ENCODE measurements at places on chromosomes 12 and 14.
A peak's percentile ranks its signal among the peaks of the same experiment; 100 is the strongest.

DNA sequence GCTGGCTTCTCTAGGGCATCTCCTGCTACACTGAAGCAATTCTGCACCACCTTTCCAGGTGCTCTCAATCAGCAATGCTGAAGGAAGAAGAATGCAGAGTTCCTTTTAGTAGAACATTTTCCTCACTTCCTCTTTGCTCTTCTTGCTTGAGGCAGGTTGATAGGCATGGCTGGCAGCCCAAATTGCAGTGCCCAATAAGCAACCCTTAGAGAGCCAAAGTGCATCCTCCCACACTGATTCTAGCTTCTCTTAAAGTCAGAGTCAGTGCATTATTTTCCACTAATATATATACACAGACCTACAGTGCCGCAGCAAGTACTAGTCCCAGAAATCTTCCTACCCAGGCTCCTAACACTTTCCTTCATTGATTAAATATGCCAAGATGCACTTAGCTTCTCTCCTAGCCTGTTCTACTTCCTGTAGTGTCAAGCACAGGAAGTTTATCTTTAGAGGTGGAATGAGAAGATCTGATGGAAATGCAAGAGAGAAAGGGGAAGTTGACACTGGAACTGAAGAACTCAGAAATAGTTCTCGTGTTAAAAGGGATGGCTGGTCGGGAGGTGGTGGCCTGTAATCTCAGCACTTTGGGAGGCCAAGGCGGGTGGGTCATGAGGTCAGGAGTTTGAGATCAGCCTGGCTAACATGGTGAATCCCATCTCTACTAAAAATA, 132.7 kb downstream of the SSPN start:
- DNase-seq = no peak

GRCh38 chr14:38254571-38255407, 1.1 kb downstream of the CLEC14A start:
- peak; percentile 19 for DNase-seq

- peak; percentile 61 for DNase-seq
These were observed 145.7 kb downstream of the NUAK1 start for GRCh38 chr12:105992849-105993740.

- DNase-seq = no peak
These were observed 279.4 kb downstream of the TMTC2 start for GRCh38 chr12:82966001-82966559.

GRCh38 chr14:73238941-73239340, 1.6 kb downstream of the PAPLN start:
- DNase-seq = no peak

GRCh38 chr12:76074701-76075336, 9.7 kb downstream of the NAP1L1 start:
- DNase-seq = peak; percentile 24

GRCh38 chr12:113470871-113471618, 626 bp downstream of the LHX5 start:
- no peak for DNase-seq

DNA sequence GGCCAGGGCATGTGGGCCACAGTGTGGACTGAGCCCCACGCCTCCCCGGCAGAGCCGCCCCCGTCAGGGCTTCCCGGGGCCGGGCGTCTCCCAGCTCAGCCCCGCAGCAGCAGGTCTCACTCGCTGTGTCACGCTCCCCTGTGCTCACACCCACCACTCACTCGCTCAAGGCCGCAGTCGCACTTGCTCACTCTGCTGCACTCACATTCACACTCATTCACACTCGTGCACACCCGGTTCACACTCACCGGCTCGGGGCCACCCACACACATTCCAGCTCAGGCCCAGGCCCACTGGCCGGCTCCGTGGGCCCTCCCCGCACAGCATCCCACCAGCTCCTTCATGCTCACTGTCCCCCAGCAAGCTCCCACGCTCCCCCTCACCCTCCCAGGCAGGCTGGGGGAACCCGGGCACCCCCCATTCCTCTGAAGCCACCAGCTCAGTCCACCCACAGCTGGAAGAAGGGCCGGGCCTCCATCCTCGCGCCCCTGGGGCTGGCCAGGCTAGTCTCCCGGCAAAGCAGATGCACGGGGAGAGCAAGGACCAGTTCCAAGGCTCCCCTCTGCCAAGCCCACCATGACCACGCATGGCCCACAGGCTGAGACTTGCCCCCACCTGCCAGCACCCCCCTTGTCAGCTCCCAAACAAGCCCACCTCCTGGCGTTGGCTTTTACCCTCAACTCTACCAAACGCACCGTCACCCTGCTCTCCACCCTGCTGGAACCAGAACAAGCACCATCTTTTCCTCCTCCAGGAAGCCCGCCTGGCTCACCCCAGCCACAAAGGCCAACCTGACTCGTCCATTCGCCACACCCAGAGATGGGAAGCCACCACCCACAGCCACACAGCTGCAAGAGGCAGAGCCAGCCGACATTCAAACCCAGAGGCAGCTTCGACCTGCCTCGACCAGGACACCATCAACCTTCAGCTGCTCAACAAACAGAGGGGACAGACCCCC, 28.0 kb downstream of the NCOR2 start:
- DNase-seq = no peak

DNA sequence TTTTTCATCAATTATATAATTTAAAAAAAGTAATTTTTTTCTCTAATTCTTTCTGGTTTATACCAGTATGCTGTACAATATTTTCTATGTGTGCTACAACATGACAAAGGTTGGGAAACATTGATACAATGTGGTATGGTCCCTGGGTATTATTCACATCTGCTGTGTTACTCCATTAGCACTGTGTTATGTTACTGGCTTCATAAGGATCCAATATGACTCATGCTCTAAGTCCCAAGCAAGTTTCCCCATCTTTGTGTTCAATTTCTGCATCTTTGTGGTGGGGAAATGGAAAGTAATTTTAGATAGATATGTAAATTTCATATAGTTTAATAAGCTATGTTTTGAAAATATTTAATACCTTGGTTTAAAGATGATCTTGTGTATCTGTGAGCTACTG, 35.8 kb downstream of the FBXO33 start:
- DNase-seq = peak; percentile 63

GRCh38 chr12:104407922-104408321, 48.8 kb upstream of the CHST11 start:
- no peak for DNase-seq

GRCh38 chr12:26789731-26790644, 43.0 kb downstream of the ITPR2 start:
- DNase-seq = peak; percentile 90

DNA sequence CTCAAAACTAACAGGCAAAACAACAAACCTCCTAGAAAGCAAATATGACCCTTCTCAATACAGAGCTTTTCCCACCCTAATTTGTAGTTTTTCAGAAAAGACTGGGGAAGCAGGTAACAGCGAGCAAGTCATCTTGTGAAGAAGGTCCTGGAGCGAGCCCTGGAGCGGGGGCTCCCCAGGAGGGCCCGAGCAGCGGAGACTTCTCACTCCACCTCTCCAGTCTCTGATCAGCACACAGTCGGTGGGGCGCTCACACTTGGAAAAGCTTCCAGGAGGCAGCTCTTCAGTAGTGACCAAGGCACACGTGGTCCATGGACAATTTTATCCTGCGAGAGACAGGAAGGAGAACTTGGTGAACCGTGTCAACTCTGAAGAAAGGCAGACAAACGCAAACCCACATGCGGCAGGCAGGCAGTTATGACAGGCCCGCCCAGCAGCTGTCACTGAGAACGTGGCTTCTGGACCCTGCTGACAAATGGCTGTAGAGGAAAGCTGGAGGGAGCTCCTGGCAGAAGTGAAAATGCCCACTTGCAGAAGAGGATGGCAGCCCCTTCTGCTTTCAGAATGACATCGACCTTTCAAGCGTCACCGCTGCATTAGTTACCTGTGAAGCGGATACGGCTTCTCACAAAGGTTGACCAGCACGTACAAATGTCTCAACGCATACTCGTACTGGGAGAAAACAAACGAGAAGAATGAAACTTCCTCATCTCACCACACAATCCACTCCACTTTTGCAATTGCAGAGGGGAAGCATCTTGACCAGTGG, 44.2 kb downstream of the LGMN start:
- no peak for DNase-seq

- DNase-seq = peak; percentile 98
These were observed 777 bp downstream of the ARF3 start for GRCh38 chr12:48956279-48957140.

- peak; percentile 76 for DNase-seq
These were observed 3.7 kb downstream of the UNC119B start for GRCh38 chr12:120713861-120714482.

DNA sequence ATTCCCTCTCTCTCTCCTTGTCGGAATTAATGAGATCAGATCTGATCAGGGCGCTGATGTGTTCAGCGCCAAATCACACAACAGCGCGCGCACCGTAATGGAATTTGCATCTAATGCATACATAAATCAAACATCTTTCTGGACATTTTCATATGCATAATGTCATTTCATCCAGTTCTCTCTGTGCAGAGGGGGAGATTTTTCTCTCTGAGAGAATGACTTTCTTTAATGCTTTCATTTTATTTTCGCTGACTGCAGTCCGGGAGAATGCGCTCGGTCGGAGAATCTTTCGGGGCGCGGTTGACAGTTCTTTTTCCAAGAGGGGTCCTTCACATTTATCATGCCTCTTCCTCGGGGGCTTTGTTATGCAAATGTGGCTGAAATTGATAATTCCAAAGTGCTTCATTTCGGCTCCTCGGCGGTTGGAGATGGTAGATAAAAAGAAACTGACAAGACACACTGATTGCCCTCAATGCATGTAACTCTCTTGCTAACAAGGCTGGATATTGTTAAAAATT, 615.9 kb downstream of the VRK1 start:
- no peak for DNase-seq

DNA sequence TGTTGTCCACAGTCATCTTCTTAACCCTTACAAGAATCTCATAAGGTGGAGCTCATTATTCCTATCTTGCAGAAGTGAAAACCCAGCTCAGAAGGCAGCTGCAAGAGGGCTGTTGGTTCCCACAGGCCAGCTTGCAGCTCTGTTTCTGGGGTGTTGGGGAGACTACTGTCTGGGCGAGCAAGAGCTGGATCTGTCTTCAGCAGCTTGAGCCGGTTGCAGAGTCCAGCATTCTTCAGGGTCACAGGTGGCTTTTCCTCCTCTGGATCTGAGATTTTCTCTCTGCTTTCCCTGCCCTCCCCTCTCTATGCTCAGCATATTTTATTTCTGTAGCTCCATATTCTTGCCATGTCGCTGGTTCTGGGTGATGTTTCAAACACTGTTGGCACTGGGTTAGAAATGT, 87.4 kb downstream of the PAPOLA start:
- DNase-seq = no peak

All from amniotic epithelial cell (primary cell).